AG20443 (cell line): ENCODE measurements at places on chromosomes 11 and 22.

DNA sequence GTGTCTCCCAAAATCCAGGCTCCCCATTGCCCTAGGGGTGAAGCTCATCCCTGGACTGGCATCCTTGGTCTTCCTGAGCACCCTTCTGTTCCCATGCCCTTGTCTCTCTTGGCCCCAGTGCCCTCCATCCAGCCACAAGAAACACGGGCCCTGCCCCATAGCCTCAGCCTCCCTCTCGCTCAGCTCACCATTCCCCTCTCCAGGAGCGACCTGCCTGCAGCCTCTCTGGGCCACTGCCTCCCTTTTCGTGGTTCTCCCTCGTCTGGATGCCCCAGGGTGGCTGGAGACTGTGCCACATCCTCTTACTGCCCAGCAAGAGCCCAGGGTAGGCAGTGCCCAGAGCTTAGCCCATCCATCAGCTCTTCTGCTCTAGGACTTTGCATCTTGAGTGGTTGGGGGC is 532.1 kb downstream of the TBC1D22A start:
- no peak for DNase-seq

- no peak for DNase-seq
These were observed 12.1 kb downstream of the SPON1 start for GRCh38 chr11:13974631-13975030.

GRCh38 chr11:60336767-60337391 is 9.8 kb downstream of the MS4A6E start:
- no peak for DNase-seq

DNA sequence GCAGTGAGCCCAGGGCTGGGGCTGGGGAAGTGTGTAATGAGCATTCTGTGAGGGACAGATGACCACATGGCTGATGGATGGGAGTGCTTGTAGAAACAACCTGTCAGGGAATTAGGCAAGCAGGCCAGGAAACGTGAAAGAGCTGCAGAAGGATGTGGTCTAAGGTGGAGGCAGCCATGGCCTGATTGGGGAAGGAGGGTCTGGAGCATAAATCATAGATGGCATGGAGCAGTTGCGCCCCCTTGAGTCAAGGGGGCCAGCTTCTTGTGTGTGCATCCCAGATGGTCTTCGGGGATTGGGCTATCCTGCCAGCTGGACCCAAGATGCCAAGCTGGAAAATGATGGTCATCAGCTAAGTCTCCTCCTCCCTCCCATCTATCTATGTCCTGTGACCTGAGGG is 119.4 kb upstream of the CLPB start:
- DNase-seq = no peak

DNA sequence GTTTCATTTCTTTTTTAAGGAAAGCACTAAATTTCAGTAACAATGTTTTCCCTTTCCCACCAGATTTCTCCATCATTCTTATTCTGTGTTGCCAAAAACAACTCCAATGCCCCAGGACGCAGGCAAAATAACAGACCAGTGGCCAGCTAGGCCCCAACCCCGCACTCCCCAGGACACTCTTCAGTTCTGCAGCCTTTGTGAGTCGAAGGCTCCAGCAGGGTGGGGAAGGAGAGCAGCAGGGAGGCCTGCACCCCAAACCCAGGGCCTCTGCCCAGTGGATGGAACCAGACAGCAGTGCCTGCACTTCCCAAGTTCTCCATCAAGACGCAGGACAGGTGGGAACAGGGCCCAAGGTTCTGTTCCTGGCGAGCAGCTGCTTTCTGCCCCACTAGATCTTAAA is 34.4 kb downstream of the PPP2R1B start:
- DNase-seq = no peak

DNA sequence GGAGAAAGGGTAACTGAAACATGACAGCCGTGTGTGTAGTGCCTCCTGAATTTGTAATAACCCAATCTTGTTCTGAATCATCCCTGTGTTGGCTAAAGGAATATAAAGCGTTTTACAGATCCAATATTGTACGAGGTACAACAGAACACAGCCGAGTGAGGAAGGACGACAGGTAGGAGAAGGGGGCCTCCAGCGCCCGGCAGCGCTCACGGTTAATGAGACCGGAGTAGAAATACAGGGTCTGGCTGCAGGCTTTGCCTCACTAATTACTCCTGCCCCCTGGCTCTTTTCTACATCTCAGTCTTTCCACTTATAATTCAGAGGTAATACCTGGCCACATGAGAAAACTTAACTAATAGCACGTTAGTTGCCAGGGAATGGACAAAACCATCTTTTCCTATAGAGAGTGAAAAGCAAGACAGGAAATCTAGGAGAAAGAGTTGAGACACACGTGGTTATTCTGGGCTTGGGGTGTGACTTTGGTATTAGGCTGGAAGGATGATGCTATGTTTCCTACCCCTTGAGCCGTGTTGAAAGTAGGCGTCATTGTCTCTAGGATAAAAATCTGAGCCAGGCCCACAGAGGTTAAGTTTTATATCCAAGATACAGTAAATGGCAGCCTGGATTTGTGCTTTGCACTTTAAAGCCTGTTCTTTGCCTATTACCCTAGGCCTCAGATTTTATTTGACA is 54.1 kb downstream of the GRIK4 start:
- DNase-seq = no peak
